ENCODE measurements at places on chromosomes 2 and 18.

- DNase-seq = no peak
Measured at GRCh38 chr2:6963727-6964126, 46.5 kb downstream of the RNF144A start.

- no peak for DNase-seq
Measured at GRCh38 chr2:37414470-37414949, 70.1 kb downstream of the QPCT start.

GRCh38 chr2:27461118-27461517, 18.9 kb downstream of the KRTCAP3 start:
- no peak for DNase-seq

DNA sequence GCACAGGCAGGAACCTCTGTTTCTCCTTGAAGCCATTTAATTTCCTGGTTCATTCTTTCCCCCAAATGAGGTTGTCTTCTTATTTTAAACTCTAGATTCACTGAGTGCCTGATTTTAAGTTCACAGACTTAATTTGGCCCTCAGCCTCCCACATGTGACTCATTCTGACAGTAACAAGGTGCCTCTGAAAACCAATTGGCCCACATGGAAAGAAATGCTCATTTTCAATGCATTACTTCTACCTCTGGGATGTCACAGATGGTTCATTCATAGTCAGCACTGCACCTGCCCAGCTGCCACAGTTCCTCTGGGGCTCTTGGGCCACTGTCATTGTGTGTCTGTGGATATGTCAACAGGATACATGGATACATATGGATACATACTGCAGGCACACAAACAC, 140.4 kb upstream of the CAPN13 start:
- DNase-seq = no peak

DNA sequence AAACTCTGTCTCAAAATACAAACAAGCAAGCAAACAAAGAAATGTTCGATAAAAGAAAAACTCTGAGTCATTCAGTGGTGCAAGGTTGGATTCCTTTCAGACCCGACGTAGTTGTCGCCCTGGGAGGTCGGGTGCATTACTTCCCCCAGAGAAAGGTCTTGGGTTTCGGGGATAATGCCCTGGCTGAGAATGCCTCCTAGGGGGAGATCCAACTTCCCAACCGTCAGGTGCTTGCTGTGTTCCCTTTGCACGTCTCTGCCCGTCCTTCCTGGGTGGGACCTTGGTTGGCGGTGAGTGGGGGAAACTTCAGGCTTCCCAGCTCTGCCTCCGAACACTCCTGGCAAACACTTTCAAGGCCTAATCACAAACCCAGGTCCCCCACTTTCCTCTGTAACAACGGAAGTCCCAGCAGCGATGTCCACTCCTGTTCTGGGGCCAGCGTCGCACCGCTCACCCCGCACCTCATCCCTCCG, 609 bp downstream of the TPGS2 start:
- DNase-seq = peak; percentile 33

Measured in CD4-positive, alpha-beta T cell treated with Interleukin-6 for 4 hours (primary cell).